ENCODE measurements at places on chromosomes 13 and 19.
A peak's percentile ranks its signal among the peaks of the same experiment; 100 is the strongest.

- peak; percentile 46 for DNase-seq
Observed at GRCh38 chr19:55585658-55586339, 5.2 kb upstream of the ZNF579 start.

- no peak for DNase-seq
Observed at GRCh38 chr13:100513987-100514670, 74.5 kb downstream of the GGACT start.

DNA sequence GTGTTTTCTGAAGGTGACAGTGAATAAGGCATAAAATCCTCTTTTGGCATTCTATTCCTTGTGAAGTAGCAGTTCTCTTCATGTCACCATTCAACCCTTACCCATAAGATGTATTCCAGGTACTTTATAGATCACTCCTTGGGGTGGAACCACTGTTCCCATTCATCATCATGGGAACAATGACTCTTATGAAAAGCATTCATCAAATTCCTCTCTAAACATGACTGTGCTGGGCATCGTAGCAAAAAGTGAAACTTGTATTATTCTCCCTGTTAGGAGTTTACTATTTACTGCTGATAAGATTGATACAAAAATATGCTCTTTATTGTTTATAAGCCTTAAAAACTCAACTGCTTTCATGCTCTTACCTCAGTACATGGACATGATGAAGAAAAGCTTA, 793.4 kb downstream of the LIG4 start:
- no peak for DNase-seq

DNA sequence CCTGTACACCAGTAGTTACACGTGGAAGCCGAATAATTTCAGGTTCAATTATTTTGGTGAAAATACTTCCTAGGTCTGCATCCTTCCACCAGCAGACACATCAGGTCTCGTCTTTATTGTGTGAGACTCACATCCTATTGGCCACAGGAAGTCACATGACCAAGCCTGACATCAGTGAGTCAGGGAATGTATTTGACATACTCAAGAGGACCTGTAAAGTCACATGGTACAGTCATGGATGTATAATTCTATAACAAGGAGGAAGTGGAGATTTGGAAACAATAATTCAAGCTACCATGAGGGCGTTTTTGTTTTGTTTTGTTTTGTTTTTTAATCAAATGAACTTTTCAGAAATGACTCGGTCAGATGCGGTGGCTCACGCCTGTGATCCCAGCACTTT, 9.3 kb upstream of the HIF3A start:
- DNase-seq, result no peak

DNA sequence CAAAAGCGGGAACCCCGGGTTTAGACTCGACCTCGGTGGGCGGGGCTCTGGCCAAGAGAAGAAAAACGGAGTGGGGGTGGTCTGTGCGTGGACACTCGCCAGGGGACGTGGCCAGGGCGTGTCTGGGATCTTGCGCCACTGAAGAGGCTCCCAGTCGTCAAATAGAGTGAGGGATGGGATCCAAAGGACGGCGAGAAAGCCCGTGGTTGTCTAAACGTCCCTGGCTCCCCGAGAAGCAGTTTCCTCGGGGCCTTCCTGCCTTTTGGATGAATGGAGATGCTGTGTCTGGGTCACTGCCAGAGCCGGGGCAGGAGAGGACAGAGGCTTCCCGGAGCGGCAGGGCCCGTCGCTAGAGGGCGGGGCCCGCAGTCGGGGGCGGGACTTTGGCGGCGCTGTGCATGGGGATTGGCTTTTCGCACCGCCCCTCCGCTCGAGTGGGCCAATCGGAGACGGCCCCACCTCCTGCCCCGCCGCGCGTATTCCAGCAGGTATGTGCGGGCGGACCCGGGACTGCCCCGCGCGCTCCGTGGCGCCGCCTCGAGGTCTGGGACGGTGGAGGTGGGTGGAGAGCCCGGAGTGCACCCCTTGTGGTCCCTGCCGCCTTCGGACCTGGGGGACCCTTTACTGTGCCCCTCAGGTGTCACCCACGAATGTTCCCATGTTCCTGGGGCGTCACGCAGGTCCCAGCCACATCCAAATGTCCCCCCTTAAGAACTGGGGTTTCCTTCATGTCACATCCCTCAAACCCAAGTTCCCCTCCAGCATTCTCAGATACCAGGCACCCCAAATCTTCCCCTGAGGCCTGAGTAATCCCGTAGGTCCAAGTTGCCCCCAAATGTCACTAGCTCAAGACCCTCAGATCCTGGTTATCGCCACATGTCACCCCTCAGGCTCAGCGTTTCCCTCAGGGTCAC, 38.3 kb downstream of the ZSWIM4 start:
- DNase-seq, result peak; percentile 91

DNA sequence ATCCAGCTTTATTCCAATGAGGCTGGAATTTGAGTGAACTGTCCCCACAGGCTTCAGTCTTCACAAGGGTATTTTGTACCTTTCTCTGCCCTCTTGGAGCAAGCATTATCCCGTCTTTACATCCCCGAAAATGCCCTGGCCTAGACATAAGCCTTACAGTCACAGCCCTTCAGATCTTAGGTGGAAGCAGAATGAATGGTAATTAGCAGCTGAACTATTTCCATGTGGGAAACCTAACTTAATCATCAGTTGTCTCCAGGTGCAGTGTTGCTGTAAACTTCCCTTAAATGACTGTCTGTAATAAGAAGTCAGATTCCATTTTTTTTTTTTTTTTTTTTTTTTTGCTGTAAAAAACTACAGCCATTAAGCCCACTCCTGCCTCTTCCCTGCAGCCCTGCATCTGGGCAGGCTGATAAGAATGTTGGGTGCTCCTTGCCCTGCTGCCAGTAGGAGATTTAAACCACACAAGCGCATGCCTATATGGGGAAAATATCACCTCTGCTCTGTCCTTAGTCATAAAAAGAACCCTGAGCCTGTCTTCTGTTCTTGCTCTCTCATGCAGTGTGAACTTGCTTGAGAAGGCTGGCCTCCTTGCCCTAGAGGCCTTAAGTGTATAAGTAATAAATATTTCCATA, 426.8 kb upstream of the SLITRK5 start:
- no peak for DNase-seq

GRCh38 chr19:2022289-2022688, 6.8 kb upstream of the BTBD2 start:
- no peak for DNase-seq

DNA sequence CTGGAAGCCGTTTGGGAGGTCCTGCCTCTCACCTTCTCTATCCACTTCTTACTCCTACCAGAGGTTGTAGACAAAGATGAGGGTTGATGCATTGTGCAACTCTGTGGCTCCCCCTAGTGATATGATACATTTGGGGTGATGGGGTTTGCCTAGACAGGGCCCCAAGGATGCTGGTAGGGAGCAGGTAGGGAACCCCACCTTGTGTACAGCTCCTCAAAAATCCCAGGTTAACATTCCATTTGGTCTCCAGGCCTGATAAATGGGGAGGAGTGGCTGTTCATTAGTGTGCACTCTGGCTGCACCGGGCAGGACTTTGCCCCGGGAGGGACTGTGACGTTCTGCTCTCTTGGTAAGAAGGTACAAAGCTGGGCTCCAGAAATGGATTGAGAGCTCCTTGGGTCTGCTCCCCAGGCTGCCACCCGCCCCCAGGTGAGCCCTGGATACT, 19.2 kb downstream of the SIGLEC8 start:
- DNase-seq, result peak; percentile 25

DNA sequence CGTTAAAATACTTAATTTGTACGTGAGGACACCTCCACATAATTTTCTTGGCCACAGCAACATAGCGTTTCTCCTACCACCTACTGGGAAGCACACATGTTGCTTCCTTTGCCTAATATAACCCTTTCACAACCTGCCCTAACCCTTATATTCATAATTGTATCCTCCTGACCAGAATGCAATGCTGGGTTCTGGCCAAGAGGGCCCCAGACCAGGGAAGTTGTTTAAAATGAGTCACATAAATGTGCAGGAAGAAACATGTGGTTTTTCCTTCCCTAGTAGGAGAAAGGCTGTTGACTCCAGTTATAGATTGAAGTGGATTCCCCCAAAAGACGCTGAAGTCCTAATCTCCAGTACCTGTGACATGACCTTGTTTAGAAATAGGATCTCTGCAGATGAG, 187.3 kb downstream of the NUFIP1 start:
- DNase-seq, result no peak

DNA sequence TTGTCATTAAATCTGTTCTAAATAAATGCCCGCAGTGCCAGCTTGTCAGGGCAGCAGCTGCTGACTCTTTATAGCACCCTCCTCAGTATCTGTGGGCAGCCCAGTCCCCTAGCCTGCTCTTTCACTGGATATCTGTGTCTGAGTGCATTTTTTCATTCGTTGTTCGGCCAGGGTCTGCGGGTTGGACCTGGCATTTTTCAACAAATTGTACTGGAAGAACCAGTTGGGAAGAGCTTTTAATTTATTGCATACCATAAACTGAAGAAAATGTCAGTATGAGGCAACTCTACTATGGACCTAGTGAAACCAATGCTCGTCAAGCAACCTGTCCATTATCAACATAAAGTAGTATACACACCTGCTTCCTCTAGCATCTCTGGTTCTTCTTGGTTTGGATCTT, 8.6 kb downstream of the NLRP13 start:
- no peak for DNase-seq

DNA sequence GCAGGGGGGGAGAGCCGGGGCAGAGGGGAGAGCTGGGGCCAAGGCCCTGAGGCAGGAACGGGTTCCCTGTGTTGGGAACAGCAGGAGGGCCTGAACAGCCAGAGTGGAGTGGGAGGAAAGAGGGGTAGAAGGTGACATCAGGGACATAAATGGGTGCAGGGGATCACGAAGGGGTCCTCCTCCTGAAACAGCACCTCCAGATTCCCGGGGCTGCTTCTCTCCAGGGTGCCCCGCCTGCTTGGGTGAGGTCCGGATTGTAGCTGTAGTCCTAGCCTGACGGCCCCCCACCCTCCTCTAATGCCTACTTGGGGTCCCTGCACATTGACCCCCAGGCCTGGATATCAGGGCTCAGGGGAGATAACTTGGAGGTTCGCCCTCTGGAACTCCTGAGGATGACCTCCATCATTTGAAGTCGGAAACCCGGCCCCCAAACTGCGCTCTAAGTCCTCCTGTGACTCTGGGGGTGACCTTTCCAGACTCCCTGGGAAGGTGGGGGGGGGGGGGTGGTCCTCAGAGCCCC, 473 bp upstream of the SCN1B start:
- DNase-seq, result no peak

GRCh38 chr19:8601796-8602195, 8.7 kb downstream of the ADAMTS10 start:
- no peak for DNase-seq

DNA sequence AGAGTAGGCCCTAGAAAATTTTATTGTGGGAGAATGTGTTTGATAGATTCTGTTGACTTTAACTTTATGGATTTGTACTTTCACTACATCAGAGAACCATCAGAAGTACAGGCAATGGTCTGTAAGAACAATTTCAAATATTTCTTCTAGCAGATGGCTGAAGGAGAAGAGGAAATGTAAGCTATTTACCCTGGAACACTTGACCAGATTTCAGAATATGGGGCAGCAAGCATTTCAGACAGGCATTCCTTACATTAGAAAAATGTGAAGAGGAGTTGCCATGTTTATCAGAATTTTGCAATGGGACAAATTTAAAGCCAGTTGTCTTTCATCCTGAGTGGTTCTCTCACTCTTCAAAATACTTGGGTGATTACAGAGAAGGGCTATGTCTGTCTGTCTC, 7.5 kb downstream of the FRY start:
- no peak for DNase-seq

- DNase-seq, result no peak
Observed at GRCh38 chr13:22077764-22078163, 406.9 kb downstream of the FGF9 start.

GRCh38 chr19:43524922-43525835, 1.8 kb downstream of the ETHE1 start:
- peak; percentile 22 for DNase-seq

GRCh38 chr19:2722541-2723344, 1.6 kb upstream of the DIRAS1 start:
- no peak for DNase-seq

- DNase-seq, result no peak
Observed at GRCh38 chr13:64866331-64866730, 2363.8 kb downstream of the PCDH9 start.

DNA sequence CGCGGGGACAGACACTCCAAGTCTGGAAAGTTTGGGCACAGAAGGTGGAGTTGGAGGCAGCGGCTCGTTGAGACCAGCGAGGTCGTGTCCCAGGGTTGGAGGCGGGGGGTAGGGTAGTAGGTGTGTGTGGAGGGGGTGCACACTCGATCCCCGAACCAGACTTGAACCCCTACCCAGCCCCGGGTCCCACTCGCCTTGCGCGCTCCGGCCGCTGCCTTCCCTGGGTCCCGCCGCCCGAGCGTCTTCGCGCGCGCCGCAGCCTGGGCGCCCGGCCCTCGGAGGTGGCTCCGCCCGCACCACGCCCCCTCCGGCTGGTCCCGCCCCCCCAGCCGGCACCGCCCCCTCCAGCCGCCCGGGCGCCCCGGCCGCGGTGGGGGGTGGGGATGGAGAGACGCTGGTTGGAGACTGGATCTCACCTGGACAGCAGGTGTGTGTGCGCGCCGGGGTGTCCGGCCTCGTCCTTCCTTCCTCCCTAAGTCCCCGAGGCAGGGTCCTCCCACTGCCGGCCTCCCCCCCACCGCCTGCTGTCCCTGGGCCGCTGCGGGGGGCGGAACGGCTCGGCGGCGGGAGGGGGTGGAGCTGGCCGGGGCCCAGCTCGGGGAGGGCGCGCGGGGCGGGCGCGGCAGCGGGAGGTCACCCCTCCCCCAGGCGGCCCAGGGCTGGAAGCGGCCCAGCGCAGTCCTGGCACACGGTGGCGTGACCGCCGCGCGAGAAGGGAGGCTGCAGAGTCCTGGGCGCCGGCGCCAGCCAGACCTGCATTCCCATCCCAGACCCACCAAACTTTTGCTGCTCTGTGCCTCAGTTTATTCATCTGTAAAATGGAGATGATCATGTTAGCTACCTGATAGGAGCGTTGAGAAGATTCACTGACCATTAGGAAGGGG, at the start of gene KANK2:
TSS of gene KANK2 (minus strand) at position 255 of the 884 bp plus-strand sequence. CDS start 3,034 bp downstream, outside the sequence.
- peak; percentile 54 for DNase-seq

DNA sequence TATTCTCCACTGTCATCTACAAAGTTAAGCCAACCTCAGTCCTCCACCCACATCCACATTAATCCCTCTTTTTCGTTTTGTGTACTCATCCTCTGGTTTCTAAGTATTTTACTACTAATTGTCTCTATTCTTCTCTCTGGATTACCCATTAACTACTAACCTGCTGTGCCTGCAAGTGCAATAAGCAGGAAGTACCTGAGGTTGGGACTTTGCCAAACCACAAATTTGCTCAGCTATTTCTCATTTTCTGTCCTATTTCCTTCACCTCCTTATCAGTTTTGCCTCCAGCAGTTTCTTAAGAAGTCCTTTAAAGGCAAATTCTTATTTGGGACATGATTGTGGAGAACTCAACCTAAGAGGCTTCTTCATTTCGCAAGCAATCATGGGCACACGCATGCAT, 1708.9 kb downstream of the SLITRK5 start:
- no peak for DNase-seq

Measured in stimulated activated CD4-positive, alpha-beta T cell treated with anti-CD3 and anti-CD28 coated beads, Interleukin-4, amount 100 ng/mL, for 4 hours (primary cell).